ENCODE measurements at places on chromosomes 11 and 22. TPM values are rescaled to one million over a fixed set of nuclear protein-coding genes. Genes with fewer than 3 reads are reported as not detected.

OR52A1 gene
- not detected for total RNA-seq

OR4C45 gene
- total RNA-seq: not detected

ARHGAP20 gene
- 0.57 TPM for total RNA-seq

GRIA4 gene
- under 0.01 TPM for total RNA-seq

TYMP gene
- total RNA-seq: 97.3 TPM

MYO7A gene
- total RNA-seq: 1.5 TPM

- H3K27ac ChIP-seq: no peak overlapping the region
- H3K4me1 ChIP-seq: peaks cover 16% of the 10 kb centered on the region
- H3K4me3 ChIP-seq: no peak overlapping the region
- no peaks in the 10 kb centered on the region for H3K36me3 ChIP-seq
- no peaks in the 10 kb centered on the region for H3K27me3 ChIP-seq
- no peak for DNase-seq
These were observed 133.9 kb downstream of the FBXO7 start for GRCh38 chr22:32608494-32608893.

- no peak overlapping the region for H3K4me3 ChIP-seq
- no peaks in the 10 kb centered on the region for H3K27me3 ChIP-seq
- no peak for DNase-seq
These were observed 29.4 kb downstream of the PACSIN2 start for GRCh38 chr22:42985531-42985905.

DNA sequence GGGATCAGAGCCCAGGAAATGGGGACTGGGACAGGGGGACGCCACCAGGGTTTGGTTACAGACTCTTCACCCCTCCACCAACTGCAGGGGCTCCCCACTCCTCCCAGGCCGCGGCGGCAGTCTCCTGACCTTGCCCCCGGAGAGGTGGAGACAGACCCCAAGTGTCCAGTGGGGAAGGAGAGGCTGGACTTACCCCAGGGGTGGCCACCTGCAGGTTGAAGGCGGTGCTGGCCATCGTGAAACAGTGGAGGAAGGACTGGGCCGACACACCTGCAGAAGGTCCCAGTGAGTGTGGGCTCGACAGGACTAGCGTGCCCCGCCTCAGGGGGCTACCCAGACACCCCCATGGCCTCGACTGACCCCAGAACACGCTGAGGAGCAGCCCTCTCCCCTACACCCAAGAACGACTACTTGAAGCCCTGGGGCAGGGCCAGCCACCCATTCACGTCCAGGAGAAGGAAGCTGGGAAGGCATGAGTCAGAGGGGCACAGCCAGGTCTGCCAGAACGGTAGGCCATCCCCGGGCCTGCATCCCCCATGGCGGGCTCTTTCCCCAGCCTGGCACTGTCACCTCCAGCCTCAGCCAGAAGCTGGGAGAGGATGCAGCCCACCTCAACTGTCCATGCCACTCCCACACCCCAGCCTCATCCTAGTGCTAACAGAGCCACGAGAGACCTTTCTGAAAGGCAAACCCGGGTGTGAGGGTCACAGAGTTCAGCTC, 2.3 kb downstream of the GATD1 start:
- no peak overlapping the region for H3K27ac ChIP-seq
- H3K4me1 ChIP-seq: peaks cover 20% of the 10 kb centered on the region
- H3K27me3 ChIP-seq: no peaks in the 10 kb centered on the region
- DNase-seq: no peak
- H3K4me3 ChIP-seq: no peak overlapping the region

GRCh38 chr11:11709447-11710239, 87.8 kb upstream of the GALNT18 start:
- peaks cover 2% of the 10 kb centered on the region for H3K27me3 ChIP-seq
- H3K4me1 ChIP-seq: no peaks in the 10 kb centered on the region
- H3K27ac ChIP-seq: no peak overlapping the region

All from thymus (tissue), 14 donors.